ENCODE measurements at places on chromosomes 3 and 15.

DNA sequence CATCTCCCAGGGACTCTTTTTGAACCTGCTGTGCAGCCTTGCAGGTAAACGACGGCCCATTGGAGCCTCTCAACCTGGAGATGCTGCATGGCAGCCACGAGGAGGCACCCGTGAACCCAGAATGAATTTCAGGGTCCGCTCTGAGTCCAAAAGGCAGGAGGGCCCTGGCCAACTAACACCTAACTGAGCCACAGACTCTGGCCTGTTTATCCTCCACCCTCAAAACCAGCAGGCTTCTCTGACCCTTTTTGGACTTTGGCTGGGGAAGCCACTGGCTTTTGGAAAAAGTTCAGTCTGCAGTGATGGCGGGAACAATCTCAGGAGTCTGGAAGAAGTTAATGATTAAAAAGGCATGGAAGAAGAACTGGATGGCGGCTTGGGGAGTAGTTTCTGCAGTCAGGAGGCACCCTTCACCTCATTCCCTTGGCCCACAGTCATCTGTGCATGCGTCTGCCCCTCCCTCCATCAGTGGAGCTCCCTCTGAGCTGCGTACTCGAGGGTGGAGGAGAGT is 4.1 kb downstream of the PXYLP1 start:
- no peak for DNase-seq

- no peak for DNase-seq
Observed at GRCh38 chr3:160695003-160695402, 18.0 kb downstream of the ARL14 start.

GRCh38 chr15:47887241-47887800 is 170.0 kb downstream of the SEMA6D start:
- peak; percentile 30 for DNase-seq

DNA sequence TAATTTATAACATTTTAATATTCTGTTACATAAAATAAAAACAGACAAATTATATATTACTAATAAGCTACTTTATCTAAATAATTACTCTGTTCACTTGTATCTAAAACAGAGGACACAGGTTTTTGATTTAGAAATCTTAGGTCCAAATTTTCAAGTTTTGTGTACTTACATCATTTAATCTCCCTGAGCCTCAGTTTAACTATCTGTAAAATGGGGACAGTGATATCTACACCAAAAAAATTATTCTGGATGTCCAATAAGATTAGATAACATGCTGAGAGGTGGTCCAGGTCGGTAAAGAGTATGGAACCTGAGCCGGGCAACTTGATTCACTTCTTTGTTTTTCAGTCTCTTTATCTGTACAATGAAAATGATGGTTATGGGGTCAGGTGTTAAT is 263.8 kb upstream of the CDIN1 start:
- DNase-seq = no peak

DNA sequence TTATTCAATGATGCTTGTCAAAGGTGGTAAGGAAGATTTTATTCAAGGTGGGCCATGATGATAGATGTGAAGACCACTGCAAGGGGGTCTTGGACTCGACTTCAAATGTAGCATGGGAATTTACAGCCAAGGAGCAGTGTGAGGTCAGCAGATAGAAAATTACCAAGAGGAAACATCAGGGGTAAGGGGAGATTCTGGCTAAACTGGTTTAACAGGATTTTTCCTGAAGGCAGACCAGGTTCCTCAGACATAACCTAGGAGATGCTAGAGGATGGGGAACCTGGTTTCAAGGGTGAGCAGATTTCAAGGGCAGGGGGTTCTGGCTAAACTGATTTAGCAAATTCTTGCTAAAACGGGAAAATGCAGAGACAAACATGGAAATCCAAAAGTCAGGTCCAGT is 464.9 kb downstream of the TAFA4 start:
- DNase-seq = no peak

All from NCI-H2081 (cell line).